C1 segment of cervical spinal cord (tissue), 14 donors: ENCODE measurements at places on chromosomes 2 and 18.

DNA sequence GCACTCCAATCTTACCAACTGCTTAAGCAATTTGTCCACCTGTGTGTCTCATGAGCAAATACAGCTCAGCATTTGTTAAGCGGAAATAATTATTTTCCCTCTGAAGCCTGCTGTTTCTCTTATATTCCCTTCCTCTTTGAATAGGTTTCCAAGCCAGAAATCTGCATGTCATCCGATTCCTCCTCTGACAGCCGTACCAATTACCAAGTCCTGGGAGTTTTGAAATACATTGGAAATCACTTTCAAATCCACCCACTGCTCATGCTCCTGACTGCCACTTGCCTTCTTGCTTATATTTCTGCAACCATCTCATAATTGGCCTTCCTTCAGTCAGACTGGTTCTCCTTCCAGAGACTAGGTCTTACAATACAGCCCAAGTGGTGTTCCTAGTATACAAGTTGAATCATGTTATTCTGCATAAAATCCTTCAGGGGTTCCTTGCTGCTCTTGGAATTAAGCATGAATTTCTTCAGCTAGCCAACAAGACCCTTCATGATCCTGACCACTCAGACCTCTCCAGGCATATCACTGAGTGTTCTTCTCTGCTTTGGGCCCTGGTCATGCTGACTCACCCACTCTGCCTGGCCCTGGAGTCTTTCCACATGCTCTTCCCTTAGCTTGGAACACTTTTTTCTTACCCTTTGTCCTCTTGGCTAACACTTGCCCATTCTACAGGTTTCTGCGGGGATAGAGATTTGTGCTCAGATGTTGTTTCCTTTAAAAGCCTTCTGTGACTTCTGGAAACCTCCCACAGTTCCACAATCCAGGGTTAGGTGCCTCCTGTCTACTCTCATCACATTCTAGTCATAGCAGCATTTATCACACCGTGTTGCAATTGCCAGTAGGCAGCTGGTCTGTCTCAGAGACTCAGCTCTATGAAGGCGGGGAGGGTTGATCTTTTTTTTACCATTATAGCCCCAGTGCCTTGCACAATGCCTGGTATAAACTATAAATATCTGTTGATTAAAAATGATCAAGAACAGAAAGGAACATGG lies 157.6 kb downstream of the ARL6IP6 start:
- DNase-seq: no peak

DNA sequence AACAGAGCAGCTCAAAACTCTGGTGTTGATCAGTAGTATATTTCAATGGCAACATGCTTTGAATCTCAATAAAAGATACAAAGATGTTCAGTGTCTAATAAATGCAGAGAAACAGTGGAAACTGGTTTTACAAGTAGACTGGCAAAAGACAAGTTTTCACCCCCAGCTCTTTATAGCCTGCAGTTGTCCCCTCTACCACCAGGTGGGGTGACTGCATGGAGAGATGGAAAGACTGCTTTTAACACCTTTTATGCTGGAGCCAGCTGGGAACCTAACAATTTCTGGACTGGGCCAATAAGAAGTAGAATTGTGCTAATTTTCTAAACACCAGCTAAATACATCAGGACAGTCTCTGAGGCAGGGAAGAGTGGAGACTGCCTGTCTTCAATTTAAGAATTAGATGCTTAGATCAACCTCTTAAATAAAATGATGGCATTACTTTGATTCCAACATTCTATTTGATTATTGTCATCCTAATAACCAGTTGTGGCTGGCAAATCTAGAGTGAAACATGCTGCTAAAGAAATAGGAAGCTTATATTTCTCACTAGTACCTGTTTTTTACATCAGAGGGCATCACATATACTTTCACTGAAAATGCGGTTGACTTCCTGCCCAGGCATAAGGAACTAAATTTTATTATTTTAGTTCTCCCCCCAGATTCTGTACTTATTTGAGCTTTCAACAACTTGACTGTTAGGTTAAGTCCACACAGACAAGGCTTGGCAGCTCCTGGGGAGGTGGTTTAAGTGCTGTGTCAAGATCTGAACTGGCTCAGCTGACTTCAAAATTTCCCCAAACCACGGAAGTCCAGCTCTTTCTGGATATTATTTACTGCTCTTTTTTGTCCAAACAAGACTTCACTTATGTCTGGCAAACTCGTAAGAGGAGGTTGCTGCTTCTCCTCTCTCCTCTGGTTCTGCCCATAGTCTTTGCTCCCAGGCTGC lies 140.5 kb downstream of the TPGS2 start:
- DNase-seq: peak; percentile 40

GRCh38 chr2:228522276-228522675 lies 340.8 kb upstream of the SPHKAP start:
- DNase-seq: no peak

- no peak for DNase-seq
Measured at GRCh38 chr18:21187886-21188285, 54.1 kb upstream of the GREB1L start.

GRCh38 chr2:138829326-138829919 lies 49.2 kb upstream of the NXPH2 start:
- DNase-seq: peak; percentile 9

DNA sequence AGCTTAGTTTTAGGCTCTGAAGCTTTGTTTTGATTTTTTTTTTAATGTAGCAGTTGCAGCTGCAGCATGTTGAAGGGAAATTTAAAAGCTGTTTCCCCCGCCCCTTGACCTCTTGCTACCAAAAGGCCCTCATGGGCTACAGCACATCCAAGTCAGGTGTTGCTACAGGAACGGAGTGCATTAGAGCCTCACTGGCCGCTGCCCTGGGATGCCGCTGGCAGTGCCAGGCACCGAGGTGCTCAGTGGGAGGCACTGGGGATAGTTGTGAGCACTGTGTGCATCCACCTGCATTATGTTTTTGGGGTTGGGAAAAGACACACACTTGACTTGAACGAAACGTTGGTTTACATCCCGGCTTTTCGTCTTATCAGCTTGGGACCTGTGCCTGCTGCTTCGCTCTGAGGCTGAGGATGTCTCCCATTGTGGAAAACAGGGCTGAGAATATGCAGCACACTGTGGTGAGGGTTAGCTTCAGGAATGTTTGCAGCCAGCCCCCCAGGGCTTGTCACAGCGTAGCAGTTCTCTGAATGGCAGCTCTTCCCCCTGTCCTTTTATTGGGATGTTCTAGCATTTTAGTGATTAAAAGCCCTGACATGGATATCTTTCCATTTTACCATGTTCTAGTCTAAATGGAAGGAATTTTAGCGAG lies 24.1 kb downstream of the DCDC2C start:
- DNase-seq: no peak

- no peak for DNase-seq
Measured at GRCh38 chr2:174697255-174697654, 67.0 kb downstream of the CHRNA1 start.

GRCh38 chr2:202982779-202983491 lies 31.7 kb upstream of the NBEAL1 start:
- no peak for DNase-seq

DNA sequence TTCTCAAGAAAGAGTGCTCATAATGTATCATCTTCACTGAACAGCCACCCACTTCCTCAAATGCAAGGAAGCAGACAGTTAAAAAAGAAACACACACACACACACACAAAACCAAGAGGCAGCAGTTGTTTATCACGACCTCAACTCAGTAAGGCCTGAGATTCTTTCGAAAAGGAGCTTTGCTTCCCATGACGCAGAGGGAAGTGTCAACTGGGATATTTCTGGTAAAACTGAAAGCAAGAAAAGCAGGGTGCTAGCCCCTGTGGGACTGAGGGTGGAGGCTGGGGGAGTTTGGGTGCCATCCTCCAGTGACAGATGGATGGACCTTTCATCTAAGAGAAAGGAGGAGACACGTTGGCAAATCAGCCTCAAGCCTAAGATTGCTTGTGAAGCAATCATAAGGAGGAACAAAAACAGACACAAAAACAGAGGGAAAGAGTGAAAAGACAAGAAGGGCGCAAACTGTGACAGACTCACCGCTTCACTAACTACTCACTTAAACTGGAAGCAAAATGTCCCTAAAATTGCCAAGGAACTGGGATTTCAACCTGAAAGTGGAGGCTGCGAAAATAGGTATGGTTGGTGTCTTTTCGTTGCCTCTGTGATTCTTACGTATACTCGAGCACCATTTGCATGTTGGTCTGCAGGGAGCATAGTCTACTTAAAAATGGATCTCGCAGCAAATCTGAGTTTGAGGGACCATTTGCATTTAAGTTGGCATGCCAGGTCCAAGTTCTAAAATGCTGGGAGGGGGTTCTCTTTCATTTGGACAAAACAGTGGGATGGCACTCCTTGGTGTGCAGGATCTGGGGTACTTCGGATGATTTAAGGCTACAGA lies at the start of gene ARHGAP25:
ARHGAP25 (plus strand) TSS at position 124 of the 838 bp plus-strand sequence; CDS start at position 513, 389 bp downstream.
- peak; percentile 27 for DNase-seq

DNA sequence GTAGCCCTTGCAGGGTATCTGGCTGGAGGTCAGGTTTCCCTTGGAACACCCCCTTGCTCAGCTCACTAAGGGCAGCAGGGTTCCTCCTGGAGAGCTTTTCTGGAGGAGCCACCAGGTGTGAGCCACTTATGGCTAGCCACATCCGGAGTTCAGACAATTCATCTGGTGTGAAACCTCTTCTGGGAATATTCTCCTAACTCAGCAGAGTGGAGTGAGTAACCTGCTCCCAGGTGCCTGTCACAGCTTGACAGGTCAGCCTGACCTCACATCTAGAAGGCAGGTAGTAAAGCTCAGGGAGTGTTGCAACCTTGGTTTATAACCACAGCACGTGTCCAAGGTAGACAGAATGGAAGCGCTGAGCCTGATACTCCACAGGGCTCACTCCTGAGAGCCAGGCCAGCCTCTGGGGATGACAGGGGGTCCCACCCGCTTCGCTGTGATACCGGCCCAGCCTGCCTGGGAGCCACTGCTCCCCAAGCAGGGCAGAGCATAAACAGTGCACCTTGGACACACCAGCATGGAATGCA lies 62.6 kb upstream of the TGFA start:
- DNase-seq: no peak

GRCh38 chr2:5798084-5798483 lies 105.9 kb downstream of the SOX11 start:
- DNase-seq: no peak

GRCh38 chr2:12778811-12779579 lies 62.3 kb downstream of the TRIB2 start:
- no peak for DNase-seq

DNA sequence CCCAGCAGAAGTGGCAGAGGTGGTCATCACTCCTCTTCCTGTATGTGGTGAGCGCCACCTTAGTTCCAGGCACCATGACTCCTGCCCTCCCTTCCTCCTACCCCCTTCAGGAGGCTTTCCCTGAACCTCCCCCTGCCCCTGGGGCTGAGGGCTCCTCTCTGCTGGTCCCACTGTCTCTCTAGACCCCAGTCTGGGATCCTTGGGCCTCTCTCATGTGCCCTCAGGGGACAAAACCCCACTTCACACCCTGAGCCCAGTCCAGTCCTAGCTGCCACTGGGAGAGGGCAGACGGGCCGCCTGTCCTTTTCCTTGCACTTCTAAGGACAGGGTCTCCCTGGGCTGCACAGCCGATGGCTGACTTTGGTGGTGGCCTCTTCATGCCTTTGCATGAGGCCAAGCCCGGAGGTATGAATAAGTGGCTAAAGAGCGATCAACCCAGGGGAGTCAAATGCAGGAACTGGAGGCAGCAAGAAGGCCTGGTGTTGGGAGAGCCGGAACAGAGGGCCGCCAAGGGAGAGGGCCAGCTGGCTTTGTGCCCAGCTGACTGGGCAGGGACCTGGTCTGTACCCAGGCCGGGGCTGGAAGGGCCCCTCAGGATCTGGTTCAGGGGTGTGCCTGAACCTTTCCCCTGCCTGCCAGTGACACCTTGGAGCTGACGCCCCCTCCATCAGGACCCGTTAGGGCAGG lies 29.5 kb downstream of the GLI2 start:
- no peak for DNase-seq

DNA sequence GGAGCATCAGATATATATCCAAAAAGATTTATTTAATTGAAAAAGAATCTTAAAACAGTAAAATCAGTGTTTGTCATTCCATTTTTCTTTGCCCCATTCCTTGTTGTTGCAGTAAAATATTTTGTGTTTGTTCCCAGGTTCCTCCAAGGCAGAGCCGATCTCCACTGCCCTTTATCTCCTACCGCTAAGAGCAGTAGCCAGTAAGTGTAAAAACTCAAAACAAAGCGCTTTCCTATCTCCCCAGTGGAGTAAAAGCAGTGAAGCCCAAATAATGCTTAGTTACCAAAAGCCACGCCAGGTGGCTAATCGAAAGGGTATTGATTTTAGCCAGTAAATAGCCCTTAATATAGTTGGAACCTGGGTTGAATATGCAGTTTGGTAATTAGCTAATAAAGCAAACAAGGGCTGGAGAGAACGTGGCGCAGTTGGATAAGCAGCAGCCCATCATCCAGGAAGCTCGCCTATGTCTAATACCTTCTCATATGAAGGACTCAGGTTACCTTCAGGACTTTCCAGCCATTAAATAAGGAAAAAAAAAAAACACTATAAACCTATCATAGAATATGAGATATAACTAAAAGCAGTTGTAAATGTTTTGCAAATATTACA lies 12.4 kb upstream of the GPD2 start:
- DNase-seq: no peak

DNA sequence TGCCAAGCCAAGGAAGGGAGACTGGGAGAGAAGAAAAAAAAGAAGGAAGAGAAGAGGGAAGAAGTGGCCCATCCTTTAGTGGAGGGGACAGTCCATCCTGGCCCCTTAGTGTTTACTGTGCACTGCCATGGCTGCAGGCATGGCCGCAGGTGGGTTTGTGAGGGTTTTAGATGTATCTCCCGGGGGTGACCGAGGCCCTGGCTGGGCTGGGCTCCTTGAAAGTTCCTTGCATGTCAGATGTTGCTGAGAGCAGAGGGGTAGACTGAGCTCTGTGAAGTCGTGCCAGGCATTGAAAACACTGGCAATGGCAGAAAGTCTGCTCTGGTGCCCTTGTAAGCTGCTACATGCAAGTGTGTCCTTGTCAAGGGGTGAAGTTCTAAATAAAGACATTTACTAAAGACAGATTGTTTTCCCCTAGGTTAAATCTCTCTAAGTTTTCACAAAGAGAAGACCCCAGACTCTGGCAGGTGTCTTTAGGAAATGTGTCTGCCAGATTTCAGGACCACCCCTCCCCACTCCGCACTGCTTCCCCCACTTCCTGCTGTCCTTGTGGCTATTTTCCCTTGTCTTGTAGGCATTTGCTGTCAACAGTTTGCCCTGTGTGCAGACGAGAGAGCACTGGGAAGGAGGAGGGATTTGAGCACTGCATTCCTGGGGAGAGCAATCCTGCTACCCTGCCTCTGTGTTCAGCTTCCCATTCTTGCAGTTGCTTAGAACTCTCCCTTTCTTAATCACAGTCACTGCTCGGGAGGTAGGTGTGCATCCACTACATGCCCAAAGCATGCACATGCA lies 68.4 kb downstream of the ACOXL start:
- DNase-seq: no peak

DNA sequence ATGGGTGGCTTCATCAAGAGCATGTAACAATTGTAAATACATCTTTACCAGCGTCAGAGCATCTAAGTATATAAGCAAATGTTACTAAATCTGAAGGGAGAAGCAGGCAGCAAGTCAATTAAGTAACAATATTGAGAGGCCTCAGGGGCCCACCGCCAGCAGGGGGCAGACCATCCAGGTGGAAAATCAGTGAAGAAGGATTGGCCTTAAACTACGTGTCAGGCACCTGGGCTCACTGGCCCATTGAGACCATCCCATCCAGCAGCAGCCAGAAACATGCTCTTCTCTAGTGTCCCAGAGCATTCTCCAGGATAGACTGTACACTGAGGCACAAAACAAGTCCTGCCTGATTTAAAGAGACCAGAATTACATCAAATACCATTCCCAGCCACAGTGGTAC lies 96.2 kb upstream of the SNTG2 start:
- no peak for DNase-seq
